ENCODE measurements at places on chromosomes 7 and 10. TPM values are rescaled to one million over a fixed set of nuclear protein-coding genes. Genes with fewer than 3 reads are reported as not detected.
A peak's percentile ranks its signal among the peaks of the same experiment; 100 is the strongest.

The COA1 gene
- 82.0 TPM for total RNA-seq

The ZNF727 gene
- total RNA-seq, result not detected

GRCh38 chr7:116030651-116031276 lies at the start of gene TFEC:
TFEC (minus strand) TSS chr7:116030763; CDS start chr7:115984441, 46,322 bp downstream.
- H3K36me3 ChIP-seq, result no peaks in the 10 kb centered on the region
- no peak within 1 kb of the TSS for H3K4me3 ChIP-seq
- peak; percentile 24 for DNase-seq
- H3K27ac ChIP-seq, result no peak within 1 kb of the TSS

GRCh38 chr10:59284118-59284975 lies 78.0 kb downstream of the FAM13C start:
- 0 out of 2 replicates have a peak overlapping the region, but pooled peaks have one; percentile 25 for H3K27ac ChIP-seq
- H3K4me1 ChIP-seq, result peaks cover 9% of the 10 kb centered on the region
- H3K36me3 ChIP-seq, result no peaks in the 10 kb centered on the region
- peaks cover 10% of the 10 kb centered on the region for H3K27me3 ChIP-seq
- DNase-seq, result peak; percentile 61

DNA sequence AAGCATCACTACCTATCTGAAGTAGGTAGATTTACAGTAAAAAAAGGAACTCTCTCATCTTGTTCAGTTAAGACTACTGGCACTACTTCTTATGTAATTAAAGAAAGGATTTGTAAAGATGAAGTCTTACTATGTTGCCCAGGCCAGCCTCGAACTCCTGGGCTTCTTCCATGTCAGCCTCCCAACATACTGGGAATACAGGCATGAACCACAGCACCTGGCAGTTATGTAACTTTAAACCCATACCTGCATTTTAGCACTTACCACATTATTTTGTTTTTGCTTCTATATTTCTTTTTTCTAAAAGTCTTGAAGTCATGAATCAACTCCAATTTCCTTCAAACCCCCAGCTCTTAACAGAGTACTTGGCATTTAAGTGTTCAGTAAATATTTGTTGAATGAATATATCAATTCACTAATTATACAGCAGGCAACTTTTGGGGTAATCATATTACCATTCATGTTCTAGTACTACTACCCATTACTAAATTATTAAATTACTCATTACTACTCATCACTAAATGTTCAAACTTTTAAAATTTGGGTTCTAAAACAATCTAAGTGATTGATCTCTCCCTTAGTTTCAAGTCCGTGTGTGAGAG lies 31.6 kb upstream of the CCDC71L start:
- no peaks in the 10 kb centered on the region for H3K36me3 ChIP-seq
- no peaks in the 10 kb centered on the region for H3K27me3 ChIP-seq
- H3K4me1 ChIP-seq, result no peaks in the 10 kb centered on the region
- H3K4me3 ChIP-seq, result no peak overlapping the region

DNA sequence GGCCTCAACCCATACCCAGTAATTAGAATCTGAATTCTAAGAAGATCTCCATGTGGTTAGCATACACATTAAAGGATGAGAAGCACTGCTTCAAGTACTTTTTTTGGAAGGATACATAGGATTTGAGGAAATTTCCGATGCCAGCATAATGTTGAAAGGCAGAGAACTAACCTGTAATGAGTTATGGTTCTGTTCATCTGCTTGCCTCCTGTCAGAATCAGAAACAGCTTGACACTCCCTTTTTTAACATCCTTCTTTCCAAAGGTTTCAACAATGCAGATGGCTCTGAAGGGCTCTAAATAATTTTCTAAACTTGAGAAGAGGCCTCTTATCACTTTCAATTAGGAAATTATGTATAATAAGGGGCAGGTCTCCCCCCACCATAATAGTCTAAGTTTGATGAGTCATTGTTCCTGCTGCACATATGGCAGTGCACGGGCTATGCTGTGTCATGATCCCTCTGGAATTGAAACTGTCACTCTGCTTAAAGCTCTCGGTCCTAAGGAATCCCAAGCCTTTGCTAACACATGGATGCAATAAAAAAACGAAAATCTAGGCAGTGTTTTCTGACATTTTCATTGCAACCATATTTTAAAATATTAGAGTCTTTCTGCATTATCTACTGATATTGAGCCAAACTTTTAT lies 291.2 kb upstream of the FZD1 start:
- H3K4me1 ChIP-seq, result no peaks in the 10 kb centered on the region
- H3K27me3 ChIP-seq, result no peaks in the 10 kb centered on the region
- no peak overlapping the region for H3K27ac ChIP-seq

- H3K4me1 ChIP-seq, result no peaks in the 10 kb centered on the region
- H3K4me3 ChIP-seq, result no peak overlapping the region
- no peaks in the 10 kb centered on the region for H3K27me3 ChIP-seq
- H3K36me3 ChIP-seq, result peaks cover 14% of the 10 kb centered on the region
These were observed 160.5 kb downstream of the SND1 start for GRCh38 chr7:127812540-127812939.

DNA sequence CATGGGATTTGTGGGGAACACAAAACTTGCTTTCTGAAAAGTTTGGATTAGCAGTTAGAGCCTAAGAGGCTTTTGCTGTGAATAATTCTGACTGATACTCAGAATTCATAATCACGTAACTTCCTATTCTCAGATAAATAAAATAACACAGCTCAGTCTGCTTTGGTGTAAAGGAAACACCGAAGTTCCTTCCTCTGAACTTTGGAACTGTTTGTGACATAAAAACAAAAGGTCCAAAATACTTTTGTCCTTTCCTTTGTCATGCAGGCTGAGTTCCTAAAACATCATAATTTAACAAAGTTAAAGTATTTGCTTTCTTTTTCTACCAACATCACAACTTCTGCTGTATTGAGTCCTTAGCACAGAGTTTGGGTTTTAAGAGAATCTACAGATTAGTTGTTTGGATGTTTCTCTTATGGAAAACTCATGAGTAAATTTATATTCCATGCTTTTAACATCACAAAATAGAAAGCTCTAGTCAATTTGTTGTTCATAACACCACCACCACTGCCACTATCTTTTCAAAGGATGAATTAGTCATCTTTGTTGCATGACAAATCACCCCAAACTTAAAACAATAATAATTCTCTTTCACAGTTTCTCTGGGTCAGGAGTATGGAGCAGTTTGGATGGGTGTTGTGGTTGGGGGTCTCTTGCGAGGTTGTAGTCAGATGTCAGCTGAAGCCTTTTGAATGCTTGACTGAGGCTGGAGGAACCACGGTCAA lies 123.4 kb downstream of the REEP3 start:
- no peaks in the 10 kb centered on the region for H3K4me1 ChIP-seq
- H3K27me3 ChIP-seq, result no peaks in the 10 kb centered on the region
- DNase-seq, result no peak
- no peak overlapping the region for H3K4me3 ChIP-seq

GRCh38 chr10:121605708-121606107 lies 7.5 kb upstream of the FGFR2 start:
- peaks cover 12% of the 10 kb centered on the region for H3K27me3 ChIP-seq
- DNase-seq, result no peak
- no peak overlapping the region for H3K27ac ChIP-seq
- H3K36me3 ChIP-seq, result no peaks in the 10 kb centered on the region
- H3K4me3 ChIP-seq, result no peak overlapping the region

The NPY4R gene
- not detected for total RNA-seq

The ADAP1 gene
- 31.2 TPM for total RNA-seq

DNA sequence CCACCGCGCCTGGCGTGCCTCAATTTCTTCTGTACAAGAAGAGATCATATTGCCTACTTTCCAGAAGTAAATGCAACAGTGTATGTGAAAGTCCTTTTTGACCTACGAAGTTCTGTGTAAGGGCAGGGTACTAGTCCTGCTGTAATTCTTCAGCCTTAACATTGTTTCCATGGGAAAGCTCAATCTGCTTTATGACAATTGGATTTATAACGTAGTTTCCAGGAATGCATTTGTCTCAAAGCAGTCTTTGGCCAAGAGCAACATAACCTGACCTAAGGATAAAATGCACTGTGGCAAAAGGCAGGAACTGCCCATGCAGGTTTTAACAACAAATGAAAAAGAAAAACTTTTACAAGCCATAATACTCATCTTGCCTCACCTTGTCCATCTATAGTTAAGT lies 108.1 kb upstream of the PODXL start:
- H3K27ac ChIP-seq, result no peak overlapping the region
- peaks cover 4% of the 10 kb centered on the region for H3K27me3 ChIP-seq
- no peak overlapping the region for H3K4me3 ChIP-seq
- H3K4me1 ChIP-seq, result no peaks in the 10 kb centered on the region
- no peaks in the 10 kb centered on the region for H3K36me3 ChIP-seq

The SNCG gene
- 0.86 TPM for total RNA-seq

The GIMAP5 gene
- total RNA-seq, result not detected

DNA sequence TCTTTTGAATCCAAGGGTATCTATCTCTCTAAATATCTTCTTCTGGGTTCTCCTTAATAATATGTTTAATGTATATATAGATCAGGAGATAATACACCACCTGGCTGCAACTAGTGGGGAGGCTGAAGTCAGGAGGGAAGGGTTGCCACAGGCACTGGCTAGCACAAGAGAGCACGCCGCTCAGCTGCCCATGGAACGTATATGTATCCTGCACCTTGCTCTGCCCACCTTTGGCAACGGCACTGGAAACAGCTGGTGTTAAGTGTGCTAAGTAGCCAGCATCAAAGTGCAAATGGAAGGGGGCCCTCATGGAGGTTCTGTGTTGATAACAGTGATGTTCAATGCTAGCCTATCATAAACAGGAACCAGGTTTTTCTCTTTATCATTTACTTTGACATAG lies 49.8 kb upstream of the FAM133B start:
- H3K4me1 ChIP-seq, result peaks cover 24% of the 10 kb centered on the region
- no peak overlapping the region for H3K4me3 ChIP-seq
- no peak overlapping the region for H3K27ac ChIP-seq

The PDE6C gene
- total RNA-seq, result not detected

GRCh38 chr7:19119870-19120486 lies 2.5 kb upstream of the TWIST1 start:
- H3K4me3 ChIP-seq, result no peak overlapping the region
- no peaks in the 10 kb centered on the region for H3K27me3 ChIP-seq
- no peak for DNase-seq

DNA sequence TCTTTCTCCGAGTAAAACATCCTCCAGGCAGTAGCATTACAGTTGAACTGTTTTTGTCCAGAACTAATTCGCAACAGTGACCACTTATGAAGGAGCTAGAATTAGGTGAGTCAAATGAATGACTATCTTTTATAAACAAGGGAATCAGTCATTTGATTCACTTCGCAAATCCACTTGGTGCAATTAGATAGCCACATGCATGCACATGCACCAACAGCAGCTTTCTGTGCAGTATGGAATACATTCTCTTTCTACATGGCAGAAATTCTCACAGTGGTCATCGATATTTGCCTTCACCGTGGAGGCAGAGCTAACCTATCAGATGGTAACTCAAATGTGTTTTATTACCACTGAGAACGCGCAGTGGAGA lies 118.8 kb downstream of the CDK6 start:
- peaks cover 13% of the 10 kb centered on the region for H3K4me1 ChIP-seq
- peak; percentile 51 for DNase-seq
- no peaks in the 10 kb centered on the region for H3K36me3 ChIP-seq
- peak overlapping the region; percentile 64 for H3K4me3 ChIP-seq
- peak overlapping the region; percentile 86 for H3K27ac ChIP-seq
- H3K27me3 ChIP-seq, result no peaks in the 10 kb centered on the region

The PTF1A gene
- total RNA-seq, result not detected

The DNAH11 gene
- total RNA-seq, result 5.2 TPM

DNA sequence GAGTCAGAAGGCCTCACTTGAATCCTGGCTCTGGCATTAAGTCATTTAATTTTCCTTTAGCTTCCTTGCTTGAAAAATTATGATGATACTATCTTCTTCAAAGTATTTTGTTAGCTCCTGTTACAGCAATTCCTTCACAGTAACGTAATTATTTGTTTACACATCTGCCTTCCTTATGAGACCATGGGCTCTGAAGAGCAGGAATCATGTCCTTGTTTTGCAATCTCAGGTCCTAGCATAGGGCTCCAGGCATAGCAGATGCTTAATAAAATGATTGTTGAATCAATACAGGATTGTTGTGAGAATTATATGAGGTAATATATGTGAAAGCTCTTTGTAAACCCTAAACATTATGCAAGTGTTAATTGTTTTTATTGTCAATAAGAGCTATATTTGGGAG lies 25.5 kb downstream of the KLHDC10 start:
- no peaks in the 10 kb centered on the region for H3K4me1 ChIP-seq
- H3K27me3 ChIP-seq, result no peaks in the 10 kb centered on the region
- H3K4me3 ChIP-seq, result no peak overlapping the region
- H3K27ac ChIP-seq, result no peak overlapping the region

- H3K27me3 ChIP-seq, result no peaks in the 10 kb centered on the region
- H3K36me3 ChIP-seq, result peaks cover 29% of the 10 kb centered on the region
- no peaks in the 10 kb centered on the region for H3K4me1 ChIP-seq
These were observed 125.1 kb upstream of the PPIF start for GRCh38 chr10:79222186-79222585.

The HOXA10 gene
- 46.1 TPM for total RNA-seq

DNA sequence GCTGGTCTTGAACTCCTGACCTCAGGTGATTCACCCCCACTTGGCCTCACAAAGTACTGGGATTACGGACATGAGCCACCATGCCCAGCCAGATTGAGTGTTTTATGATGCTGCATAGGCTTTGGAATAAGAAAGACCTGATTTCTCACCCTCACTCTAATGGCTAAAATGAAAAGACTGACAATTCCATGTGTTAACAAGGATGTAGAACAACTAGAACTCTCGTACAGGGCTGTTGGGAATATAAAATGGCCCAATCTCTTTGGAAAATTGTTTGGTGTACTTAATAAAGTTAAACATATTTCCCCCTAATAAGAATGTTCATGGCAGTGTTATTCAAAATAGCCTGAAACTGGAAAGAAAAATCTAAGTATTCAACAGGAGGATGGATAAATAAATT lies 43.2 kb upstream of the VCL start:
- H3K36me3 ChIP-seq, result no peaks in the 10 kb centered on the region
- no peaks in the 10 kb centered on the region for H3K27me3 ChIP-seq

DNA sequence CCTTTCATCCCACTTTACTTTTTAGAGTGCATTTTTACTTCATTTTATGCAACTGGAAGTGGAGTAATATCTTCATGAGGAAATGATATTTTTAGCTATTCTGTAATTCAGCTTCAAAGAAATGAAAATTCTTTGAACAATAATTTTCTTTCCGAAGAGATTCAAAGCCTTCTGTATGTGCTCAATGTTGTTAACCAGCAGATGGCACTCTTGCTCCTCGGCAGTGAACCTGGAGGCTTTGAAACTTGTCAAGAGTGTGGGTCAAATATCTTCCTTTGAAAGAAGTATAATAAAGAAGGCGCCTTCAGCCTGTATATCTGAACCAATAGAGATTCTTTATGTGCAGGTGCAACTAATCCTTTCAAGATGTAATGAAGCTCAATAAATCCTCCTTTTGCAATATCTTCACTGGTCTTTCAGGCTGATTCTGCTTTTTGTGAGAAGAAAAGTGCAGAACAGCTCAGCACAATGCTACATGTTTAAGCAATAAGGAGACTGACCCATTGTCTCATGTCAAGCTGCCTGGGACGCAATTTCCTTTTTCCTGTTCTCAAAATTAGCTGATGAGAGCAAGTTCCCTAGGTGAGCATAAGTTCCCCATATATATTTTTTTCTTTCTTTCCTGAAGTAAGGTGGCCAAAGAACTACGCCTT lies 258.4 kb downstream of the SEMA3A start:
- H3K27ac ChIP-seq, result no peak overlapping the region
- no peak overlapping the region for H3K4me3 ChIP-seq
- H3K36me3 ChIP-seq, result no peaks in the 10 kb centered on the region
- H3K4me1 ChIP-seq, result no peaks in the 10 kb centered on the region
- no peaks in the 10 kb centered on the region for H3K27me3 ChIP-seq
- DNase-seq, result peak; percentile 76

- H3K27ac ChIP-seq, result no peak overlapping the region
- no peaks in the 10 kb centered on the region for H3K4me1 ChIP-seq
- H3K4me3 ChIP-seq, result no peak overlapping the region
- H3K36me3 ChIP-seq, result no peaks in the 10 kb centered on the region
- no peak for DNase-seq
- H3K27me3 ChIP-seq, result no peaks in the 10 kb centered on the region
These were observed 90.1 kb upstream of the NANOS1 start for GRCh38 chr10:118939211-118940007.

The ZCWPW1 gene
- total RNA-seq, result 2.2 TPM

The NEUROG3 gene
- not detected for total RNA-seq

All from PC-3 (cell line).